ENCODE measurements at places on chromosomes 3 and 15.

- DNase-seq: no peak
These were observed 65.8 kb upstream of the ICE2 start for GRCh38 chr15:60544581-60545264.

GRCh38 chr3:120052225-120052624, 42.0 kb downstream of the GSK3B start:
- no peak for DNase-seq

DNA sequence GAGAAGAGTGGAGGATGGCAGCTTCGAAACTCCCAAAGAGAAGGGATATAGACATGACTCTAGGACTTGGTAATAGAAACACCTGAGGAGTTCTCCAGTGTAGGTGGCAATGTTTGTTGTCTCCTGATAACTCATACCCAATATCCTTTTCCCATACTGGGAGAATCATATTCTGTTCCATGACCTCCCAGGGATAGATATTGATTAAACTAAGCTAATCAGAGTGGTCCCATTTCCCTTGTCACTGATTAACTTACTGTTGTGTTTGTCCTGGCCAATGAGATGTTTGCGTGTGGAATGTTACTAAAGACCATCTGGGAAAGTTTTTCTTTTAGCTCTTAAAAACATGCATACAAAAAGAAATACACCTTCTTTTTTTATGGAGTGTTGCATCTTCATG, 85.6 kb downstream of the RPL22L1 start:
- no peak for DNase-seq

- DNase-seq: no peak
These were observed 18.0 kb upstream of the IQCF1 start for GRCh38 chr3:51921081-51921578.

DNA sequence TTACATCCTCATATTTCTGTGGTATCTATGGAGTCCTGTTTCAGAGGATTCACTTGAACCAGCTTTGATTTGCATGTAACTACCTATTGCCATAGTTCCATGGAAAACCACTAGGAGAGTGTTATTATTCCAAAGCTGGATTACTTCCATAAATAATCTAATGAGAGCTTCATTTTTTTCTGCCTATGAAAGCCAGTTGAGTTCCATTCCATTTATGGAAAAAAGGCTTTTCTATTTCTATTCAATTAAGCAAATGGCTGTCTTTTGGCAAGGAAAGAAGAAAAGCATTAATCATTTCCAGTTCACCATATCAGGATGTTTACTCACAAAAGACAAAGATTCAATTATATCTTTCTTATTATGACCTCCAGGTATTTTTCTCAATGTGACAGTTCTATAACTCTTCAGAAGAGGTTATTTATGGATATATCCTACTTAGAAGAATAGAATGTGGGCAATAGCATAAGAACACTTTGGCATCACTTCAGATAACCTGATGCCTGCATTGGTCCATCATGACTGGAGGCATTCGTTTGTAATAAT, 259.9 kb upstream of the ZPLD1 start:
- DNase-seq: no peak

DNA sequence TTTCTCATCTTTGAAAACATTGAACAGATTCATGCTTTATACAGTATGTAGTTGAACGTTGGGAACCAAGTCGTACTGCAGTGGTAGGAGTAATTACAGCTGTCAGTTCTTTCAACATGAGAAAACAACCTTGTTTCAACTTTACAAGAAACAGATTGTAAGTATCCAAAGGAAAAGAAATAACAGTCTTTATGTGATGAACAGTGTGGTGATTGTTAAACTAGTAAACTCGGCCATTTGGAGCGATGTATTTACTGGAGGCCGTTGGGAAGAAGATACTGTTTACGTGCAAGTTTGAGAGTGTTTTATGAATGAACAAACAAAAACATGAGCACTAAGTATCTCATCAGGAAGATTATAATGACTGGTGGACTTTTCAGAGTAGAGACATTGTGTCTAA, 48.4 kb downstream of the EPHA3 start:
- no peak for DNase-seq

DNA sequence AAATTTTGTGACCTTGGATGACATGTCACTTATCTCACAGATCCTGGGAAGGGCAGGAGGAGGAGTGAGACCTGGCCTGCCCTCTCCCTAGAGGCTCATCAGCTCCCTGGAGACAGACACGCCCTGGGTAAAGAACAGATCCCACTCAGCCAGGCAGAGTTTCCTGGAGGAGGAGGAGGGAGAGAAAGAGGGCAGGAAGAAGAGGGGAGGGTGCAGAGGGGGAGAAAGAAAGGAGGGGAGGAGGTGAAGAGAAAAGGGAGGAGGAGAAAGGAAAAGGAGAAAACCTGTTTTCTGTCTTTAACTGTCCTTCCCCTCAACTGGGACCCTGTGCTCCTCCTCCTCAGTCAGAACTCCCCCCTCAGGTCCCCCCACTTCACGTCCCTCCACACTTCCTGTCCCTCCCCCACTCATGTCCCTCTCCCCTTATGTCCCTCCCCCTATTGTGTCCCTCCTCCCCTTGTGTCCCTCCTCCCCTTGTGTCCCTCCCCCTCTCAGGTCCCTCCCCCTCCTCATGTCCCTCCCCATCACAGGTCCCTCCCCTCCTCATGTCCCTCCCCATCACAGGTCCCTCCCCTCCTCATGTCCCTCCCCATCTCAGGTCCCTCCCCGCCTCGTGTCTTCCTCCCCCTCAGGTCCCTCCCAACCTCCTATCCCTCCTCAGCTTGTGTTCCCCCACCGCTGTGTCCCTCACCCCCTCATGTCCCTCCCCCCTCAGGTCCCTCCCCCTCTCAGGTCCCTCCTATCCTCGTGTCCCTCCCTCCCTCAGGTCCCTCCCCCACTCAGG, 52.3 kb upstream of the CGNL1 start:
- DNase-seq: peak; percentile 86

DNA sequence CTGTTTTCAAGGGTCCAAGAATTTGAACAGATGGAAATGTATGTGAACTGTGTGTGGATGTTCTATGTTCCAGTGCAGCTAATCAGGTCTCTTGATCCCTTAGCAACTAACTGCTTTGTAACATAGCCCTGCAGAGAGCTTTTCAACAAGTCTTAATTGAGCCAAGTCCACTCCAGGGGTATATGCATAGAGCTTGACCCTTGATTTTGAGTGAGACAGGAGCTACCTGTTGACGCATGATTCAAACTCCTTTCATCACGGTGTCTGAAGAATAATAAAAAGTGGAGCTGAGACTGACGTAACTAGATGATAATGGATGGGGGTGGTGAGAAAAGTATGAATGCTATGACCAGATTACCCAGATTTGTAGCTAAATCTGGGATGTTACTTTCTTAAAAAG, 93.3 kb upstream of the CCDC54 start:
- DNase-seq: no peak

- no peak for DNase-seq
These were observed 79.5 kb downstream of the KBTBD8 start for GRCh38 chr3:67077656-67078055.

GRCh38 chr15:52498706-52499105, 30.0 kb downstream of the MYO5A start:
- DNase-seq: no peak

- DNase-seq: no peak
These were observed 341.6 kb upstream of the WNT5A start for GRCh38 chr3:55828712-55829111.

DNA sequence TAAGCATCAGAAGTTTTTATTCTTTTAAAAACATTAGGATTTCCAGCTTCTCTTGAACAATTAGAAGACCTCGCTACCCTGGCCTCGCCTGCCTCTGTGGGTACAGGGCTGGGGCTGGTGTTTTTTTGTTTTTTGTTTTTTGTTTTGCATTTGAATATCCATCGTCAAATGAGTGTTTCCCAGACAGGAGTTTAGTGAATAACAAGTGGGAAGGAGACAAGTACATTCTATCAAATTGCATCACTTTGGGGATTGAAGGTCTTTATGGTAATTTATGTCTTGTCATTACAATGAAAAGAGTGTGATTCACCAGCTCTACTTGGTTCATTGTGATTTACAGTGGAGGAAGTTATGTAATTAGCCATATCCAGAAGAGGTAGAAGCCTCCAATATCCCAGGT, 161.1 kb upstream of the UBE2E1 start:
- no peak for DNase-seq

DNA sequence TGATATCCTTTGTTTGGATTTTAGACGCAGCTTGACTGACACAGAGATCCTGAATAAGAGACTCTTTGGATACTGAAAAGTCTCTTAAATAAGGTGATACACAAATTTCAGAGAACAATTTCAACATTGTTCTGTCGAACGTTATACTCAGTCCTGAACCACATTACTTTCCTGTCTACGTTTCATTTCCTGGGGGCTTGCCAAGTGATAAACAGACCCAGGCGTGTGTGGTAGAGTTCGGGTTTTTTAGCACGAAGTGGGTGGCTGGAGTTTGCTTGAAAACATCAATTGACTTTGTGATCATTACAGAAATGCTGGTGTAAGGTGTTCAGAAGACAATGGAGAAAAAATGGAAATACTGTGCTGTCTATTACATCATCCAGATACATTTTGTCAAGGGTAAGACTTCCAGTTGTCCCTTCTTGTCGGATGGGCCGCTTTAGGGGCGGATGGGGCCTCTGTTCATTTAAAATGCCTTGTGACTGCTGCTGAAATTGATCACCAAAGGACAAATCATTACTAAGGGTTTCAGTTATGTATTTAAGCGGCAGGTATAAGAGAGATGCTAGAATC, at the start of gene CD96:
CD96 (plus strand) TSS at position 287 of the 573 bp plus-strand sequence; CDS start at position 339, 52 bp downstream.
- DNase-seq: no peak

Data from HuH-7 (cell line).